Stimulated activated CD8-positive, alpha-beta memory T cell treated with anti-CD3 and anti-CD28 coated beads, Interleukin-4, amount 100 ng/mL, for 1 hour (primary cell): ENCODE measurements at places on chromosomes 16 and 17.

DNA sequence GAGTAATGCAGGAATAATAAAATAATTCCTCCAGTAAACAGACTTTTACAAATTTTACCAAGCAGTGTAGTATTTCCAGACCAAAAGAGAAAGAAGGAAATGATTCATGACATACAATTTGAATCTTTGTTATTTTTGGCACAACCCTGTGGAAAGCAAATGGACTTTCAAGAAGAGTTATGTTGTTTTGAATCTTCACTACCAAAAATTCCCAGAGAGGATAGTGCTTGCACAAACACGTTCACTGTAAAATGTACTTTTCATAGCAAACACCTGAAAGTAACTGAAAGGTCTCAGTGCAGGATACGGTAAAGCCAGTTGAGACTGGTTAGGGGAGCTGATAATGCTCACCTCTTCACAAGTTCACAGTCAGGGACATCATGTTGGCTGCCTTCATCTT lies 107.1 kb downstream of the USP22 start:
- DNase-seq = no peak

DNA sequence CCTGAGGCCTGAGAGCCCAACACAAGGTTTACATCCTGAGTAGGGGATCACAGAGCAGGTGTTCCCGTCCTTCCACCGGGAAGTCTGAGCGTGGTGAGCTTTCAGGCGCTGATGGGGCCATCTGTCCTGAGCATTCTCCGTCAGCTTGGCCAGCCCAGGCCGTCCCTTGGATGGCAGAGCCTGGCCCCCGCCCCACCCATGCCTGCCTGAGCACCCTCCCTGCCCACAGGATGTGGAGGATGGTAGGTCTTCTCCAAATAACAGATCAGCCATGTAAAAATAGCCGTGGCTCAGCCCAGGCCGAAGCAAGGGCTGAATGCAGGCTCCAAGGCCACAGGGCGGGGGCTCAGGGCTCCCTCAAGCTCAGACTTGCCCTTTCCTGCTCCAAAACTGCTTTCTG lies 20.2 kb downstream of the SPNS2 start:
- DNase-seq = no peak

- no peak for DNase-seq
Measured at GRCh38 chr17:75845058-75845711, 981 bp upstream of the UNC13D start.

- no peak for DNase-seq
Measured at GRCh38 chr17:538181-538973, 176.3 kb downstream of the VPS53 start.
